NCI-H2227 treated with DMSO at 0.1 percent for 48 hours (cell line): ENCODE measurements at places on chromosomes 12 and 14.

DNA sequence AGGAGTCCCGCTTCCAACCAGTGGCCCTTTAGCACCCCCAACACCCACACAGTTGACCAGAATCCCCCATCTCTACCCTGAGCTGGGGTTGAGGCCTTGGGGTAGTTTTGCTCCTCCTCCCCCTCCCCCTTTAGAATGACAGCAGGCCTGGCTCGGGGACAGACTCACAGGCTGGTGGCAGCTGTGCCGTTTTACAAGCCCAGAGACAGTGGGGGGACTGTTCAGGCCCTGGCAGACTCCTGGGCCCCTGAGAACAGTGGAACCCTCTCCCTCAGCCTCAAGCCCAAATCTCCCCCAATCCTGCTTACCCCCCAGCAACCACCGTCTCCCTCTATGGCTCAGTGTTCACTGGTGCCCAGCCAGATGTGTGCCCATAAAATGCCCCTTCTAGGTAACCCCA, 10.1 kb downstream of the TMEM119 start:
- DNase-seq, result no peak

GRCh38 chr14:46464341-46464740, 187.2 kb downstream of the RPL10L start:
- DNase-seq, result no peak

DNA sequence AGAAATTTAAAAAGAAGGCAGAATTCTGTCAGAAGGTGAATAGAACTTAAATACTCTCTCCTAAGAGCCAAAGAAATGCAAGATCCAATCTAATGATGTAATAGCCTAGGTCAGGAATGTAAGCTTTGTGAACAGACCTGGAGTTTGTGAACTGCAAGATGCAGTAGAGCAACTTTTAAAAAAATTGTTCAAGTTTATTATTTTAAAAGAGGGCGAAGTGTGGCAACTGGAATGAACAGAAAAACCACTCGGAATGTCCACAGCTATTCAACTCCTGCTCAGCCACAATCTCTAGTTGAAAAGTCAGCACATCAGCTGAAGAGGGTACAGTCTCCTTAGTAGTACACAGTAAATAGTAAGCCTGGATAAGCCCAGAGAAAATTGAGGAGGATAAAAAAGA, 228.8 kb downstream of the PPFIA2 start:
- no peak for DNase-seq

DNA sequence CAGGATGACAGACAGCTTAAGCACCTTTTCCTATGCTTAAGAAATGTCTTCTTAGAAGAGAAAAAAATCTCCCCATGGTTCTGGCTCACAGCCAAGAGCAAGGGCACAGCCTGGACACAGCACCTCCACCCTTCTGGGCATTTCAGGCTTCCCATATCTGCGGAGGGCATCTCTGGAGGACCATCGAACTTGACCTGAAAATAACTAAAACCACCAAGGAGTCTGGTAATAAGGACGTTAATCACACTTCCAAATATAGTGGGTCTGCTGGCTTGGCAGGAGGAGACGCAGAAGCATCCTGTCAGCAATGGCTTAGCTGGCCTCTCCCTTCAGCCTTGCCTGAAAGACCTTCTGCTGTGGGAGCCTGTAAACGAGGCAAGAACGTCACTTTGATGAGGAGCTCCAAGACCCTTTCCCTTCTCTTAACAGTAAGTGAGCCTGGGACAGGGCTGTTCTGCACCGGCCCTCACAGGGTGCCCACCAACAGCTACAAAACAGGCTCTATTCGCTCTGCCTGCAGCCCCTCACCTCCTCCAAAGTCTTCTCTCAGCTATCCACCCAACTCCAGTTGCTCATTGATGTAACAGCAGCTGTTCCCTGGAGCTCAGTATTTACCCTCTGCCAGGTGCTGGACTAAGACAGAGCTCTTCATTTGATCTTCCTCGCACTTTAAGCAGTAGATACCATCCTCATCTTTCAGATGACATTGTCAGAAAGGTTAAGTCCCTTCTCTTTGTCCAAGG, 13.2 kb downstream of the SETD3 start:
- DNase-seq, result peak; percentile 67

- no peak for DNase-seq
Observed at GRCh38 chr14:79464468-79464867, 746.8 kb downstream of the DIO2 start.

DNA sequence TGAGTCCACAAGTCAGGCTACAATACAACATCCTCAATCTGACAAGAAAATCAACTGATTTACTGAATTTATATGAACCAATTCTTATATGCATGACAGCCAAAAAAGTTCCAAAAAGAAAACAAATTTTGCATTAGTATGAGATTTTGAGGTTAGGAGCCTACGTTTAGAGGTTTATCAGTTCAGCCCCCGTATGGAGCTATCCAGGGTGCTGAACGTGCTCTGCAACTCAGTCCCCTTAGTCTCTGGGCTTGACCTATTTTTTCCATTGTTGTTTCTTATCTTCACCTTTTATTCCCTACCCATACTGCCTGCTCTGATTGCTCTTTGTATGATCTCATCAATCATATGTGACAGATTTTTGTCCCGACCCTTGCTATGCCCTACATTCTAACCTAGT, 693.0 kb downstream of the NRXN3 start:
- DNase-seq, result no peak

- DNase-seq, result no peak
Observed at GRCh38 chr14:64215274-64215673, 78.9 kb downstream of the ESR2 start.

DNA sequence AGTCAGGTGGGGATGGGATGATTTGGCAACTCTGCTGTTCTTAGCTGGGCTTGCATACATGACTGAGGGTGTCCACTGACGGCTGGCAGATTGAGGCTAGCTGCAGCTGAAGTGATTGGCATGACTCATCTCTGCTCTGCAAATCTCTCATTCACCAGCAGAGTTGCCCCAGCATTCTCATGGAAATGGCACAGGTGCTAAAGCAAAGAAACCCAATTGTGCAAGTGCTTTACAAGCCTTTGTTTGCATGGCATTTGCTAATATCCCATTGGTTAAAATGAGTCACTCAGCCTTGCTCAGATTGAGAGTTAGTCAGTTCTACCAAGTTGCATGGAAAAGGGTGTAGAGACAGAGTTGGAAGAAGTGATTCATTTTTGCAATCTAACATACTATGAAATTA, 389.7 kb upstream of the FAR2 start:
- no peak for DNase-seq

GRCh38 chr12:14841761-14842160, 1.6 kb downstream of the ART4 start:
- no peak for DNase-seq

DNA sequence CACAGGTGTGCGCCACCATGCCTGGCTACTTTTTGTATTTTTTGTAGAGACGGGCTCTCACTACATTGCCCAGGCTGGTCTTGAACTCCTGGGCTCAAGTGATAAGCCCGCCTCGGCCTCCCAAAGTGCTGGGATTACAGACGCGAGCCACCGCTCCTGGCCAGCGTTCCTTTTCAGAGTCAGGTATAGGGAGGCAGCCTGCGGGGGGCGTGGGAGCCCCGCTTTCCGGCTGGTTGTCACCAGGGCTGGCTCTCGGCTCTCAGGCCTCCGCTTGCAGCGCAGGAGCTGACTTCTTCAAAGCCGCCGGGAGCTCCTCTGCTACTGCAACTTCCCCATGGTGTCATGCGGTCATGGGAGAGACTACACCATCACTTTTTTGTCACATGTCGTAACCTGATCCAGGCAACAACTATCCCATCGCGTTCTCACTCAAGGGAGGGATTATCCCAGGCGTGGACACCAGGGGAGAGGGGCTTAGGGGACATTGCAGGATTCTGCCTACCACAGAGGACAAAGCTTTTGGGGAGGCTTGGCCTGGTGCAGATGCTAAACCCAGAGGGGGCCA, 129.4 kb downstream of the SCARB1 start:
- no peak for DNase-seq

DNA sequence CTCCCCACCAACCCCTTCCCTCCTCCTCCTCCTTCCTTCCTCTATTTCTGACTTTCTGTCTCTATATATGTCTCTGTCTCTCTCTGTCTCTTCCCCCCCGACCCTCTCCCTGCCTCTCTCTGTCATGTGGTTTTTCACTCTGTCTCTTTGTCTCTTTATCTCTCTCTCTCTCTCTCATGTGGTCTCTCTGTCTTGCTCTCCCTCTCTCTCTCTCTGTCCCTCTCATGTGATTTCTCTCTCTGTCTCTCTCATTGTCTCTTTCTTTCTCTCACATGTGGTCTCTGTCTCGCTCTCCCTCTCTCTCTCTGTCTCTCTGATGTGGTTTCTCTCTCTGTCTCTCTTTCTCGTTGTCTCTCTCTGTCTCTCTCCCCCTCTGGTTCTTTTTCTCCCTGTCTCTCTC, 59.3 kb downstream of the PHETA1 start:
- no peak for DNase-seq

DNA sequence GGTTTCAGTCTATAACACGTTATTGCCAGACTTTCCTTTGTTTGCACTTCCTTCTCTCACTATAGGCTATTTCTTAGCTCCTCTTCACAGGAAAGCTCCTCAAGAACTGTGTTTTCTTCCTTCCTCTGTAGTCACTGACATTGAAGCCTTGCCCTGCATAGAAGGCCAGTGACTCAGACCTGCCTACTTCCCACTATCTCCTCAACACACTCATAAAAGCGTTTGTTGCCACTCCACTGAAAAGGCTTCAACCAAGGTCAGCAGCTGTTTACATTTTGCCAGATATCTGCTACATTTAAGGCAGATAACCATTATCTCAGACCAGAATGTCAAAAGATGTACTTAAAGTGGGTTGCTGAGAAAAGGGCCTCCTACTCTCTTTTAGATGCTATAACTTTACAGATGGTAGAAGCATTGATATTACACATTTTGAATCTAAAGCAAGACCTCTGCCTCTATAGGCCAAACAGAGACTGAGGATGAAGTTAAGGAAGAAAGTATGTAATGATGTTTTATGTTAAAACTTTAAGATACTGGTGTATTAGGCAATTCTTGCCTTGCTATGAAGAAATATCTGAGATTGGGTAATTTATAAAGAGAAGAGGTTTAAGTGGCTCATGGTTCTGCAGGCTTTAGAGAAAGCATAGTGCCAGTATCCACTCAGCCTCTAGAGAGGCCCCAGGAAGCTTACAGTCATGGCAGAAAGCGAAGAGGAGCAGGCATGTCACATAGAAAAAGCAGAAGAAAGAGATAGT, 233.3 kb upstream of the FLRT2 start:
- no peak for DNase-seq

GRCh38 chr14:85315733-85316290, 214.1 kb upstream of the FLRT2 start:
- no peak for DNase-seq

- no peak for DNase-seq
Observed at GRCh38 chr12:7142056-7142644, 12.0 kb downstream of the CLSTN3 start.

DNA sequence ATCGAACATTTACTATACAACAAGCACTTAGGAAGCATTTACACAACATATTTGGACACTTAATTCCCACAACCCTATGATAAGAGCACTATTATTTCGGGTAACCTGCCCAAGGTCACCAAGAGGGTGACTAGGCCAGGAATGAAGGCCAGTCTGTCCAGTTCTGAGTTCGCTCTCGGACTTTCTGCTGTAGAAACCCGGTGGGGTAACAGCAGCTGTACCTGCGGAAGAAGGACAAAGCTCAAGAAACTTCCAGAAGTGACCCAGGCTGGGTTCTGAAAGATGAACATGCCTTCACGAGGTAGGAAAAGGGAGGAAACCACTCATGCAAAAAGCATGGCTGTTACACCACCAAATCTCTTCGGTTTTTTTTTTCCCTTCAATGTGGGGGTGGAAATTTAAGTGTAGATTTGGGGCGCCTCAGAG, 10.8 kb downstream of the PLA2G1B start:
- DNase-seq, result no peak
